ENCODE measurements at places on chromosomes 1 and 21. TPM values are rescaled to one million over a fixed set of nuclear protein-coding genes. Genes with fewer than 3 reads are reported as not detected.

TDRD5 gene
- polyA plus RNA-seq, result 0.67 TPM

NBPF14 gene
- polyA plus RNA-seq, result 14.0 TPM

DIO1 gene
- not detected for polyA plus RNA-seq

COA7 gene
- polyA plus RNA-seq, result 6.8 TPM

OR2M3 gene
- polyA plus RNA-seq, result not detected

IGSF5 gene
- polyA plus RNA-seq, result 0.43 TPM

KRTAP12-2 gene
- polyA plus RNA-seq, result 0.79 TPM

AK5 gene
- polyA plus RNA-seq, result 0.07 TPM
